ENCODE measurements at places on chromosomes 13 and 19.

- no peak for DNase-seq
Measured at GRCh38 chr19:42199440-42200115, 17.9 kb downstream of the DEDD2 start.

- peak; percentile 38 for DNase-seq
Measured at GRCh38 chr13:107881362-107881761, 334.0 kb downstream of the LIG4 start.

DNA sequence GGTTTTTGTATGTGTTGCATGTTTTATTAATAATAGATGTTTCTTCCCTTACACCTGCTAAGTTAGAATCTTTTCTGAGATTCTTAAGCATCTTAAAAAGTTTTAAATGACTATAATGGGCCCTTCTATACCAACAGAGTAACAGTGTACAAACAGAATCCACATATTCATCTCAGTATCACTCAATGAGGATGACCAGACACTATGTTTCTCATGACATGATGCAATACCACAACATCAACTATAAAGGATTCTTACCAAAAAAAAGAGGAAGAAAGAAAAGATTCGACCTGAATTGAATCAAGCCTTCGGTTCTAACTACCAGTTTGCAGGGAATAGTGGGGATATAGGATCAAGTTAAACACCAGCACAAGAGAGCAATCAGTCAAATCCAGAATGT, 56.5 kb downstream of the INTS6 start:
- DNase-seq, result peak; percentile 75

DNA sequence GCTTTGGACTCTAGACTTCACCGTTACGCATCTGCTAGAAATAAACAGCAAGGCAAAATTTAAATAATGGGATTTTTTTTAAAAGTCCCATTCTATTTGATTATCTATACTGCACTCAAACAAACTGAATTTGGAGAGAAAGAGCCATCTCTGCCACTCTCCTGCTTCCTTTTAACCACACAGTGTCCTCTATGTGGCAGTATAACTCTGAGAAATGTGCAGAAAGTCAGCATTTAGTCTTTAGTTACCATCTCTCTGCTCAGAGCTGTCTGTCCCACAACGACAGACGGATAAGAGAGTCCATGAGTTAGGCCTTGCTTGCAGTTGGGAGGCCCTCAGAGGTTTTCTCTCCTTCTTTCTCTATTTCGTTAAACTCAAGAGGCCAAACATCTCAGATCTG, 21.2 kb downstream of the CCNA1 start:
- DNase-seq, result no peak

GRCh38 chr13:48404952-48405351, 8.0 kb downstream of the LPAR6 start:
- DNase-seq, result no peak
